ENCODE measurements at places on chromosomes 1 and 21.

DNA sequence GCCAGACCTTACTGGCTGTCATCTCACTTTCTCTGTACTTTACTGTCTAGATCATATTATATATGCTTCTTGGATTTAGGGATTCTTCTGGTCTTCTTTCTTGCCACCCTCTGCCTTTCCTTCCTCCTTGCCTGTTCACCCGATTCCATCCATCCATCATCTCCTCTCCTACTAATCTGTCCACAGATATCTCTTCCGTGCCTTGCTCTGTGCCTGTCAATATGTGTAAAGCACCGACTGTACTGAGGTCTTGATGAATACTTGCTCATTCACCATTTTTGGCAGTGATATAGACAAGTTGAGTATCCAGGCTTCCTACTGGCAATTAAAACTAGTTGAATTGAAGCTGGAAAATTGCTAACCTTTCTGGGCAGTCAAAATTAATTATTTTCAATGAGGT, 8.1 kb downstream of the FMN2 start:
- no peak for DNase-seq

GRCh38 chr1:217048104-217048707, 325.0 kb upstream of the ESRRG start:
- DNase-seq: no peak

DNA sequence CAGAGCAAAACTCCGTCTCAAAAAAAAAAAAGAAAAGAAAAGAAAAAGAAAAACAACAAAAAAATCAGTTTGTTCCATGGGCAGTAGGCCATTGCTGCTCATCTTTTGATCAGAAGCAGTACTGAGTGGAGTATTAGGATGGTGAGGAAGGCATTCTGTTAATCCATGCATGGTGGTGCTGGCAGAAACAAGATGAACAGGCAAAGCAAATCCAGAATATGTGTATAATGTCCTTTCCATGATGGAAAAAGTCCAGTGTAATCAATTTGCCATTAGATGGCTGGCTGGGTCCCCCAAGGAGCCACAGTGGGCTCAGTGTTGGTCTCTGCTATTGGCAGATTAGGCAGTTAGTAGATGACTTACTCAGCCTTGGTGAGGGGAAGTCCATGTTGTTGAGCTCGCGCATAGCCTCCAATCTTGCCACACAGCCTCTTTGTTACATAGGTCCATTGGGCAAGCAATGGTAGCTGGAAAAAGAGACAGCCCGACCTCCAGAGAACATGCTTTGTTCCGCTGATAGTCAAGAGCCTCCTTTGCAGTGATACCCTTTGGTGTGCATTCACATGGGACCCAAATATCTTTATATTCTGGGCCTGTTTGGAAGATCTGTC, 23.3 kb downstream of the H3-3A start:
- DNase-seq: no peak

GRCh38 chr1:186183219-186183618, 191.8 kb downstream of the TPR start:
- no peak for DNase-seq

All from activated CD4-positive, CD25-positive, alpha-beta regulatory T cell (primary cell).